AG09309 (cell line): ENCODE measurements at places on chromosomes 13 and 19.
A peak's percentile ranks its signal among the peaks of the same experiment; 100 is the strongest.

DNA sequence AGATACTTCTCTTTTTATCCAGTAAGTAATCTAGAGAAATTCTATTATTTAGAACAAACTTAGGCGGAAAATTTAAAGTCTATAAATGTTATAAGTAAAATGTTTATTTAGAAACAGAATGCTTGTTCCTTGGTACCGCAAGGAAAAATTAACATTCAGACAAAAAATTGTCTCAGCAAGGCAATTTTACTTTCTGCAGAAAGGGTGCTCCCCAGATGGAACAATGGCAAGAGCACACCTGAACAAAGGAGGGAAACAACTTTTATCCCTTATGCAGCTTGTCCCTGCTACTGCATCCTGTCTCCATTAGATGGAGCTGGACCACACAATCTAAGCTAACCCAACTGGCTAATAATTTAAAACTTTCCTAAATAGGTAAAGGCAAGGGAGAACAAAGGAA is 6.5 kb upstream of the ZNF708 start:
- DNase-seq: no peak

GRCh38 chr19:40253611-40254092 is 27.2 kb upstream of the CCNP start:
- DNase-seq: no peak

DNA sequence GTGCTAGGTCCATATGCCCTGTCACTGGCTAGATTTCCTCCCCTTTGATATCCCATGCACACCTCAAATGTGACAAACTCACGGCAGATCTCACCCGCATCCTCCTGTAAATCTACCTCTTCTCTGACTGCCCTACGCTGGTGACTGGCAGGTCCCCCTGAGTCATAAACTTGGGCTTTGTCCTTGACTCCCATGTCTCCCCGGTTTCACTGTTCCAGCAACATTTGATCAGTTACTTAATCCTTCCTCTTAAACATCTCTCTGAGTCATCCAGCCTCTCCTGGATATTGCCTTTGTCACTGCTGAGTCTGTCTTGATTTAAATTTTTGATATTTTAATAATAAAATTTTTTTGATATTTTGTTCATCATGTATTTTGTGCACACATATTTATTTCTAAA is 26.5 kb downstream of the FAM216B start:
- no peak for DNase-seq

- no peak for DNase-seq
Measured at GRCh38 chr13:72132075-72132474, 265.1 kb upstream of the DACH1 start.

GRCh38 chr13:28490061-28490460 is 4.9 kb downstream of the FLT1 start:
- no peak for DNase-seq

DNA sequence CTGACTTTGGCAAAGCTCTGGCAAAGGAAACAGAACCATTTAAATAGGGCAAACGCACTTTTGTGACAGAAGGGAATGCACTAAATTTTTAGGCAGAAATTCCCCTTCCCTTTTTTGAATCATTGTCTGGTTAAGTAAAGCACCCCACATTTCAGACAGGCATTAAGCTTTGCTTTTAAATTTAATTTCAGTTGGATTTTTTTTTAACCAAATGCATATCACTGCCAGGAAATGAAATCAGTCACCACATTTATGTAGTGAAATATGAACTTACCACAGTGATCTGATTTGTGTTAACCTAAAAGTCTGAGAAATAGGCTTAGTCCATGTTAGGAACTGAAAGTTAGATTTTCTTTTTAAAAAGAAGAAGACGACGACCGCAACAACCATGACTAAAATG is 10.8 kb downstream of the GPR183 start:
- no peak for DNase-seq

GRCh38 chr19:32397671-32398101 is 7.9 kb upstream of the DPY19L3 start:
- no peak for DNase-seq

- no peak for DNase-seq
Measured at GRCh38 chr13:104320446-104320845, 1254.2 kb upstream of the SLC10A2 start.

DNA sequence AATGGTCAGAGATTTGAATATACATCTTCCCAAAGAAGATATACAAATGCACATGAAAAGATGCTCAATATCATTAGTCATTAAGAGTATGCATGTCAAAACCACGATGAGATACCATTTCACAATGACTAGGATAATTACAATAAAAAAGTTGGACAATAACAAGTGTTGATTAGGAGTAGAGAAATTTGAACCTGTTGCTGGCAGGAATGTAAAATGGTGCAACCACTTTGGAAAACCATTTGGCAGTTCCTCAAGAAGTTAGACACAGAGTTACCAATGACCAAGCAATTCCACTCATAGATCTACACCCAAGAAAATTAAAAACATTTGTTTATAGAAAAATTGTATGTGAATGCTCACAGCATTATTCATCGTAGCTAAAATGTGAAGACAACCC is 33.2 kb upstream of the STARD13 start:
- no peak for DNase-seq

- DNase-seq: no peak
Measured at GRCh38 chr19:11457115-11457514, 21.7 kb downstream of the PRKCSH start.

DNA sequence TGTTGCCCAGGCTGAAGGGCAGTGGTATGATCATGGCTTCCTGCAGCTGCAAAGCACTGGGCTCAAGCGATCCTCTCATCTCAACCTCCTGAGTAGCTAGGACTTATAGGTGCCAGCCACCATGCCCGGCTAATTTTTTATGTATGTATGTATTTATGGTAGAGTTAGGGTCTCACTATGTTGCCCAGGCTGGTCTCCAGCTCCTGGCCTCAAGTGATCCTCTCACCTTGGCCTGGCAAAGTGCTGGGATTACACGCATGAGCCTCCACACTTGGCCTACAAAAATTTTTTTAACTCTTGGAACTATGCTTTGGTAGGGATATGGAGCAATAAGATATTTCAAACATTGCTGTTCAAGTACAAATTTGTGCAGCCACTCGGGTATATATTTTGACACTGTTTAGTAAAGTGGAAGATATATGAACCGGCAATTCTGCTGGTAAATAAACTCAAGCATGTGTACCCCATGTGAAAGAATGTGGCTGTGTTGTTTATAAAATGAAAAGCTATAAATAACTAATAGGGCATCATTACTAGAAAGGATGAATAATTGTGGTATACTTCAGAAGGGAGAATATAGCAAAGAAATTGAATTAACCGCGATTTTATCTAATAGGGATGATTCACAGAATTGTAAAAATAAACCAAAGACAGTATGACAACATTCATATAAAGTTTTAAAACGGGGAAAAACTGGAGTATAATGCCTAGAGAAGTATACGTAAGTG is 1.1 kb downstream of the ZNF566 start:
- DNase-seq: no peak

DNA sequence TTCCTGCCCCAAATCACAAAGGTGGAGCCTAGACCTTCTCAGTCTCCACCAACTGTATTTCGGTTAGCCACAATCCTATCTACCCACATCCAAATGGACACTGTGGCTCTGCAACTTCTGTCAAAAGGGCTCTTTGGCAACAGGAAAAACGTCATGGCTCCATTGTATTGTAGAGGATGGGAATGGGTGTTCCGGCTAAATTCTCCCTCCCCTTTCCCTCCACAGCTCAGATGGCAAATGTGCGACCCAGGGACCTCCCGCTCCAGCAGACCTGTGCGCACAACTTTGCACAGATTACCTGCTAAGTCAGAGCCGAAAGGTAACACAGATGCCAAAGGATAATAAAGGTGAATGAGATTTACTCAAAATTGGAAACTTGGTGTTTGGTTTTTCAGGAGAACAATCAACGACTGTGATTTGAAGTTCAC is 968 bp upstream of the KL start:
- DNase-seq: no peak

DNA sequence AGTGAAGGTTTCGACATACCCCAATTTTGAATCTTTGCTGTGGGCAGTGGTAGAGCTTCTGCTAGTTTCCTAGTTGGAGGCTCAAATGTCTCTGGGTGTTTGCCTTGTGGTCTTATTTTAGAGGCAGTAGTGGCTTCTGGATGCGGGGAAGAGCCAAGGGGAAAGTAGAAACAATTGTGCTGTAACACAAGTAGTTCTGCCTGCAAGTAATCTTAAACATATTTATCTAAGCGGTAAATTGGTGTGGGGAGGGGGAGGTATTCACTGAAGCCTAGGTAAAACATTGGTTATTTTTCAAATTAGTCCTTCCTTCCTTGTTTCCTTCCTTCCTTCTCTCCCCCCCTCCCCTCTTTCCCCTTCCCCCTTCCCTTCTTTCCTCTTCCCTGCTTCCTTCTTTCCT is at the start of gene PCDH20:
Gene PCDH20, minus strand, starts transcription at position 101 of the 400 bp plus-strand sequence. CDS start 691 bp downstream, outside the sequence.
- DNase-seq: no peak

- no peak for DNase-seq
Measured at GRCh38 chr13:93098972-93099371, 127.6 kb upstream of the GPC6 start.

GRCh38 chr13:24459726-24460125 is 52.9 kb downstream of the PARP4 start:
- DNase-seq: no peak

GRCh38 chr13:100235311-100235901 is 146.5 kb downstream of the PCCA start:
- DNase-seq: peak; percentile 31
